ENCODE measurements at places on chromosomes 7 and 10.

DNA sequence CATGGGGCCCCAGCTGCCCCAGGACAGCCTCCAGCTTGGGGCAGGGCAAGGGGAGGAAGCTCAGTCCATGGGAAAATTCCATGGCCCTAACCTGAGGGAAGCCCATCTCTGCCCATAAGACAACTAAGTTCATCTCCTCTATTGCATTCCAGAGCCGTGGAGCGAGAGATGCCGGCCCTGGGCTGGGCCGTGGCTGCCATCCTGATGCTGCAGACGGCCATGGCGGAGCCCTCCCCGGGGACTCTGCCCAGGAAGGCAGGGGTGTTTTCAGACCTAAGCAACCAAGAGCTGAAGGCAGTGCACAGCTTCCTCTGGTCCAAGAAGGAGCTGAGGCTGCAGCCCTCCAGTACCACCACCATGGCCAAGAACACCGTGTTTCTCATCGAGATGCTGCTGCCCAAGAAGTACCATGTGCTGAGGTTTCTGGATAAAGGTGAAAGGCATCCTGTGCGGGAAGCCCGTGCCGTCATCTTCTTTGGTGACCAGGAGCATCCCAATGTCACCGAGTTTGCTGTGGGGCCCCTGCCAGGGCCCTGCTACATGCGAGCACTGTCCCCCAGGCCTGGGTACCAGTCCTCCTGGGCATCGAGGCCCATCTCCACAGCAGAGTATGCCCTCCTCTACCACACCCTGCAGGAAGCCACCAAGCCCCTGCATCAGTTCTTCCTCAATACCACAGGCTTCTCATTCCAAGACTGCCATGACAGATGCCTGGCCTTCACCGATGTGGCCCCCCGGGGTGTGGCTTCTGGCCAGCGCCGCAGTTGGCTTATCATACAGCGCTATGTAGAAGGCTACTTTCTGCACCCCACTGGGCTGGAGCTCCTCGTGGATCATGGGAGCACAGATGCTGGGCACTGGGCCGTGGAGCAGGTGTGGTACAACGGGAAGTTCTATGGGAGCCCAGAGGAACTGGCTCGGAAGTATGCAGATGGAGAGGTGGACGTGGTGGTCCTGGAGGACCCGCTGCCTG lies 4.3 kb downstream of the AOC1 start:
- no peak for DNase-seq

- DNase-seq, result no peak
These were observed 96.7 kb downstream of the TWIST1 start for GRCh38 chr7:19020711-19021110.

GRCh38 chr7:149866779-149867447 lies 6.9 kb upstream of the ATP6V0E2 start:
- peak; percentile 8 for DNase-seq

DNA sequence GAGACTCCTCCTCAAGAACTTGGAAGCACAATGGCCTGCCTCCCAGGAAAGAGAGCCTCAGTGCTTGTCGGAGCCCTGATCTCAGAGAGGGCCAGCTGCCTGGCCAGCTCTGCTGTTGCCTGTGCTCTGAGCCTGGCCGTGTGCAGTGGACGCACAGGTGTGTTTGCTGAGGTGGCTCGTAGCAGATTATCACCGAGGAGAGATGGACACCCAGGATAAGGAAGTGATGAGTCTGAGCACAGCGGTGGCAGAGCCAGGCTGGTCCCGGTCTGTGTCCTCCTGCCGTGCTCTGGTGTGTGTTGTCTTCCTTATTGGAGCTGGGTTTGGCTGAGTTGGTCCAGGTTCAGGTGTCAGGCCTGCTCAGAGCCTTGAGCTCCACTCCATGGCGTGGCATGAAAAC lies 208.5 kb downstream of the EBF3 start:
- DNase-seq, result no peak

DNA sequence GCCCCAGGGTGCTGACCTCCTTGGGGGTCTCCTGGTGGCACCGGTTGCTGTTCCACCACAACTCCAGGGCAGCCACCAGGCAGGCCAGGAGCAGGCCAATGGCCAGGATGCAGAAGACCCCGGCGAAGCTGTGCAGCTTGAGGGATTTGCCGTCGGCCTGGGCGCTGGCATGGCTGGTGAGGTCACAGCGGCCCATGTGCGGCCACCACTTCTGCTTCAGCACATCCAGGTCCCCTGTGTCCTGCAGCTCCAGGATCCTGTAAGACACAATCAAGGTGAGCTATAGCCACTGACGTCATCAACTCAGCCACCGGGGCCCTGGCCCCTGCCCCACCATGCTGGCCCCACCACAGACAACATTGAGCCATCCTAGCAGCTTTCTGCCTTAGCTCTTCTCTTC lies 753.2 kb downstream of the GRID1 start:
- DNase-seq, result no peak

DNA sequence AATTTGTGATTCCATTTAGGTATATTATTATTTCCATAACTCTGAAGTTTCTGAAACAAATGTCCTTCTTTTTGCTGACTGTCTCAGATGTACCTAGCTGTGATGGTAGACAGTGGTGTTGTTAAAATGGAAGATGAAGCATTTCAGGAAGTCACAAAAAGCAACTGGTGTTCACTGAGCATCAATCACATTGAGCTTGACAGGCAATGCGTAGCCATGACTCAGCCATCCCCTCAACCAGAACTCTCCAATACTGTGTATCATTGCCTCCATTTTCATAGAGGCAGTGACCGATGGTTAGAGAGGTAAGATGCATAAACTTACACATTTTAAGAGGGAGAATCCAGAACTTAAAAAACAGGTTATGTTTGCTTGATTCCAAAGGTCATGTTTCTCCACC lies 434.0 kb downstream of the INHBA start:
- no peak for DNase-seq

All from urothelium cell line (cell line).